ENCODE measurements at places on chromosomes 2 and 18. TPM values are rescaled to one million over a fixed set of nuclear protein-coding genes. Genes with fewer than 3 reads are reported as not detected.

DNA sequence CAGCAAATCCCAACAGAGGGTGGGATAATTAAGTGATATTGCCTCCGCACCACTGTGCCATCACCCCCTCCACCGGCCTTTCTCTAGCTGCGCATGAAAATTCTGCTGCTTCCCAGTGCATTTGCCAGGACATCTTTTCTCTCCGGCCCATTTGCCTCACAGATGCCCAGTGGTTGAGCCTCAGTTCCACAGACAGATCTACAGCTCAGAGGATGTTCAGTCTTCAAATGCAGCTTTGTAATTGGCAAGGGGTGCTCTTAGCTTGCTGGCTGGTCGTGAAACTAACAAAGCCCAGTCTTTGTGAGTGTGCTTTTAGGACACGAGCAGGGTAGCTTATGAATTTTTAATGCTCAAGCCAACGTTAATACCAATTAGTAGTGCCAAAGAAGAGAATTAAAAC, 253.3 kb upstream of the REV1 start:
- no peak for ATAC-seq

Gene PSMA8
- not detected for total RNA-seq

DNA sequence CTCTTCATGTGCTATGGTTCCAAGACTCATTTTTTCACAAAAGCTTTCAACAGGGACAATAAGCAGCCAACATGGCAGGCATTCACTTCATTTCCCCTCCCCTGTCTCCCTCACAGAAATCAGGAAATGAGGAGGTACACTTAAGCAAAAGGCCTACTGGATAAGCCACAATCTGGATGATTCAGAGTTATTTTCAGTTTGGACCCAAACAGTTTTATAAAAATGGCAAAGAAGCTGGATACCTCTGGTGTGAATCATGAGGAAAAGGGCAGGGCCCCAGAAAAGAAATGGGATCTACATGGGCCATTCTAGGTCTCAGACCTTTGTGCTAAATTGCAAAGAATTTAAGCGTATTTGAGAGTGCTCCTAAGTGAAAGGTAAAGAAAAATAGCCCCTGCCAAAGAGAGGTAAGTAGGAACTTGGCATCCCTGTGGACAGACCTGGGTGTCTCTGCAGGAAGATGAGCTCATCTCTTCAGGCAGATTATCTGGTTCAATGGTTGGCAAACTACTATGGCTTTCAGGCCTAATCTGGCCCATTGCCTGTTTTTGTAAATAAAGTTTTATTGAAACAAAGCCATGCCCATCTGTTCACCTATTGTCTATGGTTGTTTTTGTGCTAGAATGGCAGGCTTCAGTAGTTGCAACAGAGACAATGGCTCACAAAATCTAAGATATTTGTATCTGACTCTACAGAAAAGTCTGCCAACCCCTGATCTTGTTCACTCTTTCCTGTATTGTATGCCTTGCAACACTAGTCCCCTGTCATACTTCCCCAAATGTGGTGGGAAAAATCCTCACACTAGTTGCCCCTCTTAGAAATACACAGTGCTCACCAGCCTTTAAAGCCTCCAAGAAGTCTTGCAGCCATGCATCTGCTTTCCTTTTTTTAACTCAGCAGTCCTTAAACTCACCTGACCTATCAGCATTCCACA, 315.0 kb downstream of the ALK start:
- ATAC-seq, result peak; percentile 59

DNA sequence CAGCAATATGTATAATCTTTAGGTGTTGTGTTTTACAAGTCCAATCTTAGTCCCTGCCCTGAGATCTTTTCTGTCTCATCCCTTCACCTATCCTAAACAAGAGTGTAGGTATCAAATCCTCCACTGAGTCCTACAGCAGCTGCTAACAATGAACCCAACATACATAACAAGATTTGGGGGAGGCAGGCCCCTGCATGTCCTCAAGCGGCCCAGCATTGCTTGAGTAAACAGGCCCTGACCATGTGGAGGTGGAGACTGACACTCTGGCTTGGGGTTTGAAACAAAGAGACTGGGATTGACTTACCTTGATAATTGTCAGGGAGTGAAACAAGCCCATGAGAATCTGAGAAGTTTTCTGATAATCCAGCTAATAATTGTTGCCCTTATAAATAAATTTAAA, 213.4 kb downstream of the STK39 start:
- no peak for ATAC-seq

Gene LAMA1
- 5.5 TPM for total RNA-seq

DNA sequence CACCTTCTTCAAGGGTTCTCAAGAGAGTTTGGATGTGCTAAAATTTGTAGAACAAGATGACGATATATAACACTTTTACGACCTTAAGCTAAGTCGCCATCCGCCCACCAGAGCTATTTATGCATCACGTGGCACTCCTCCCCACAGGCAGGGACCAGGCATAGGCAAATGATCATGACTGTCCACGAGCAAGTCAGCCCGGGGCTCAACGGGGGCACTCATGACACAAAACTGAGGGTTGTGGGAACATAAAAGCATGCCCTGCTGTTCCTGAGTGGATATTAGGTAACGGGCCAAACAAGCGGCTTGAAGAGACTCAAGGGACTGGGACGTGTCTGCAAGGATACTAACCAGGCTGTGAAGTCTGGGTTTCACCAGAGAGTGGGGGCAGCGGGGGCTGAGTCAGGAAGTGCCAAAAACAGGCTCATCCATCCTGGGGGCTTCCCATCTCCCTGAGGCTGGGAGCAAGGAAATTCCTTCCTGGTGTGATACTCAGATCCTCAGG, 58.1 kb downstream of the FAM178B start:
- ATAC-seq, result no peak

GRCh38 chr2:24509840-24510239, 18.8 kb downstream of the NCOA1 start:
- no peak for ATAC-seq
